ENCODE measurements at places on chromosomes 12 and 14. TPM values are rescaled to one million over a fixed set of nuclear protein-coding genes. Genes with fewer than 3 reads are reported as not detected.

Gene OR4K1
- total RNA-seq: not detected

Gene PTCSC3
- total RNA-seq: not detected

Gene IRAK4
- total RNA-seq: 7.3 TPM

Gene RPL10L
- not detected for total RNA-seq

Gene KRT2
- not detected for total RNA-seq

Gene MYF6
- total RNA-seq: not detected

Gene CD4
- 2.6 TPM for total RNA-seq

Gene KRT71
- total RNA-seq: not detected

Gene TSPAN11
- 5.2 TPM for total RNA-seq

Gene MLXIP
- 62.3 TPM for total RNA-seq

Gene PARP2
- total RNA-seq: 0.32 TPM

Gene PPM1H
- total RNA-seq: 0.85 TPM

Gene GLS2
- not detected for total RNA-seq

Gene KRT5
- 1.6 TPM for total RNA-seq

Gene LIN7A
- total RNA-seq: 4.6 TPM

Gene GPR132
- not detected for total RNA-seq

Gene KLRD1
- total RNA-seq: 0.11 TPM

Gene GPR84
- total RNA-seq: not detected

Gene KIF26A
- total RNA-seq: 32.6 TPM

Gene FGF6
- total RNA-seq: not detected

Gene GPR65
- 0.32 TPM for total RNA-seq

Gene FAM222A
- 3.3 TPM for total RNA-seq

Gene POTEG
- total RNA-seq: not detected

Gene ENDOU
- total RNA-seq: not detected

Gene PRH2
- total RNA-seq: not detected

Gene ZCCHC8
- total RNA-seq: 6.4 TPM

Gene KCNJ8
- total RNA-seq: 27.8 TPM

Gene PCED1B
- total RNA-seq: 1.5 TPM

Gene KLRC4
- total RNA-seq: not detected

All from ascending aorta (tissue), 2 donors.